COLO829 (cell line): ENCODE measurements at places on chromosomes 7 and 10.

DNA sequence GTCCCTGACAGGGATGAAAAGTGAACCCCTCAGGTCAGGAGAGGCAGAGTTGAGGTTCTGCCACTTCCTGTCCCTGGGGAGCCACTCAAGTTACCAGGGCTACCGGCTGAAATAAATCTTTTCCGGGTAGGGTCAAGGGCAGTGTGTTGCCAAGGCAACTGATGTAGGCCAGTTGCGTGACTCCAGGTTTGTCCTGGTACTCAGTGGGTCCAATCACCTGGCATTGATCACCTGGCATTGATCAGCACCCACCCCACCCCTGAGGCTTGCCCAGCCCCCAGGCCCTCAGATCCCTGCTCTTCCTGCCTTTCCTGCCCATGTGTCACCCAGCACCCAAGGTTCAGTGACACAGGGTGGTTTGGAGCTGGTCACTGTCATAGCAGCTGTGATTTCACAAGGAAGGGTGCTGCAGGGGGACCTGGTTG lies 5.9 kb downstream of the SAP25 start:
- no peak for DNase-seq

DNA sequence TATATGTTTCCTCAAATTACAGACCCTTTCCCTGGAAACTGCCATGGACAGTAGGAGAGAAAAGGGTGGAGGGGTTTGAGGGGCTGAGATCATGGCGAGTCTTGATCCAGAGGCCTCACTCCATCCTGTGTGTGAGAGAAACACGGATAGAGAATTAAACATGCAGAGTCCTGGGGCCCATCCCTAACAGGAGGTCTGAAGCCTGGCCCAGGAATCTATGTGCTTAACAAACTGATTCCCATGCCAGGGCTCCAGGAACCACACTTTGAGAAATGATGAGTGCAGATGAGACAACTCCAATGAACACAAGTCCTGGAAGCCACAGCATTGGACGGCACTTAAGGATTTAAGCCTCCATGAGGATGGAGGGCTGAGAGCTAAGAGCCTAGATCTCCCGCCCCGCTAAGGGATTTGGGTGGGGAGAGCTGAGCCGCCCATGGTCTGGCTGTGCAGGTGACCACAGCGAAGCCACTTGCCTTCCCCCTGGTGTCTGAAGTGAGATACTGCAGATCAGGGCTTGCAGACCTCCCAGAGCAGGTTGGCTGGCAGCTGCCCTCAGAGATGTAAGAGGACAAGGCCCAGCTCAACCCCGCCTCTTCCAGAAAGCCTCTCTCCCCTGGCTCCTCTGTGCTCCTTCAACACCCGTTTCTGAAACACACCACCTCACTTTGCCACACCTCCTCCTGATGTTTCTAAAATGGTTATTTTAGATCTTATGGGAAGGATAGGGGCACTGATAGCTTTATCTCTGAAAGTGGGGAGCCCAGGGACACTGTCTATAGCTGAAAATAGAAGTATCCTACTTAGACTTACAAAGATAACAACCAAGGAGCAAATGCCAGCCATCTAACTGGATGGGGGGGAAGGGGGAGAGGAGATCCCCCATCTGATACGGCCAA lies 24.8 kb upstream of the EIF5AL1 start:
- DNase-seq: peak; percentile 42

GRCh38 chr7:88826222-88826621 lies 30.7 kb upstream of the TEX47 start:
- DNase-seq: no peak

- DNase-seq: peak; percentile 80
Measured at GRCh38 chr10:93334901-93335327, 147.2 kb downstream of the MYOF start.

- DNase-seq: no peak
Measured at GRCh38 chr7:42910306-42910705, 1.6 kb downstream of the C7orf25 start.

DNA sequence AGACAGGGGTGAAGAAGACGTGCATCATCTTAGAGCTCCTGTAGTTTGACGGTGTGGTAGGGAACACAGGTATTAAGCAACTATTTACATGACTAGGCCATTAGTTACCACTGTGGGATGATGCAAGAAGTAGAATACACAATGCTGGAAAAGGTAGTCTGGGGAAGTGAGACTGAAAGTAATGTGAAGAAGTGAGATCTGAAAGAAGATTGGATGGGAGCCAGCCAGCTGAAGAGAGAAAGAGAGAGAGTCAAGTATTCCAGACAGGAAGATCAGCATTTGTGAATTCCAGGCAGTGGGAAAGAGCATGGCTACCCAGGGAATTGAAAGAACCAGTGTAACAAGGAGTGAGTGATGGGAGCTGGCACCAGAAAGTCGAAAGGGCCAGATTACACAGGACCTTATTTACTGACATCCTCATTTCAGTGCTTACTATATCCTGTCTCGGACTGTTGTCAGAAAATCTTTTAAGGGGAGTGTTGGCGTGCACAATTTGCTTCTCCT lies 4.0 kb upstream of the CFAP58 start:
- no peak for DNase-seq

GRCh38 chr7:157979636-157980340 lies 607.8 kb downstream of the PTPRN2 start:
- no peak for DNase-seq

GRCh38 chr10:108036265-108036664 lies 871.8 kb upstream of the SORCS1 start:
- no peak for DNase-seq

GRCh38 chr7:150857276-150858055 lies 5.1 kb downstream of the AOC1 start:
- no peak for DNase-seq

DNA sequence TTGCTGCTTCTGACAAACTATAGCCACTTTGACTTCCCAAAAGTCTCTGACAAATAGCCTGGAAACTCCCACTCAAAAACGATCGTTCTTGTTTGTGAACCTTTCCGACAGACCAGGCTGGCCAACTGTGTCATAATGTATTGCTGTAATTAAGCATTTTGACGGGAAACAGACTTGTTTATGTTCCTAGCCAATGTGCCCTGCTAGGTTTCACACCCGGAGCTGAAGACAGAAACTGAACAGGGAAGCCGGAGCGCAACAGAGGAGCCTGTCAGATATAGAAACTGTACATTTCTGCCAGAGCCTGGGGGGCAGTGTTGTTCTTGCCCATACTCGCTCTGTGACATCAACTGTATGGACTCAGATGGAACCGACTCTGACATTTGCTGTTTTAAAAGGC lies 55.3 kb upstream of the C7orf33 start:
- no peak for DNase-seq

GRCh38 chr10:75598998-75599397 lies 167.6 kb downstream of the LRMDA start:
- no peak for DNase-seq

DNA sequence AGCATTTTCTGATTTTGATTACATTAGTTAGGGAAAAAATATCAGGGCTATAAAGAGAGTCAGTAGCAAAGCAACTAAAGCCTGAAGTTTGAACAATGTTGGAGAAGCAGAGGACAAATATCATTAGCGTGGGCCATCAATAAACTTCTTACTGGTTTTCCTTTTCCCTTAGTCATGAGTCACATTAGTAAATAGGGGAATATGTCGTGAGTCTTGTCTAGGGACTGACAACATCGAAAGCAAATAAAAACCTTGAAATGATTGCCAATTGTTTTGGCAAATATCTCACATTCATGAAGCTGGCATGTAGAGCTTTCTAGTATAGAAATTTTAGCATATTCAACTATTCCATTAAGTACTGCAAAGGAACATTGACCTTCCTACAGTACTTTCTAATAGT lies 806.0 kb upstream of the SORCS1 start:
- no peak for DNase-seq

DNA sequence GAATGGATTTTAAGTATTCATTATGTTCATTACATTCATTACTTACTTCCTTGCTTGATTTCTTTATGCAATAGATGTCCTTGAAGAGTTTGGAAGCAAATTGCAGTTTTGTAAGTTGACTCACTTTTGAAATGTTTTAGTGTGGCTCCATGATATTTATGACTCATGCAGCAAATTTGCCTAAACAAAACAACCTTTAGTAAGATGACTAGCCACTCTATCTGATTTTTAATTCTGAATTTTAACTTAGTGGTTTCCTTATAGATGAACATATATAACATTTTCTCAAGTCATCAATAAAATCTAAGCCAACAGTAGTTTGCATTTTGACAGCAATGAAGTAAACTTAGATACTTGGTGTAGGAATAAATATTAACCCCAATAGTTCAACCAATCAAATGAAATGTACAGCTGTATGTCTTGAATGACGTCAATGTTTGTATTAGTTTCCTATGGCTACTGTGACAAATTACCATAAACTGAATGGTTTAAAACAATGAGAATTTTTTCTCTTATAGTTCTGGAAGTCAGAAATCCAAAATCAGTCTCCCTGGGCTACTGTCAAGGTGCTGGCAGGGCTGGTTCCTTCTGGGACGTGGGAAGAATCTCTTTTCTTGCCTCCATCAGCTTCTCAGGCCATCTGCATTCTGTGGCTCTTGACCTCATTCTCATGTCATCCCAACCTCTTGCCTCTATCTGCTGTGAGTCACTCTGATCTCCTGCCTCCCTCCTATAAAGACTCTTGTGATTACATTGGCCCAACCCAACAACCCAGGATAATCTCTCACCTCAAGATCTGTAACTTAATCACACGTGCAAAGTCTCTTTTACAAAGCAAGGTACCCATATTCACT lies 73.4 kb downstream of the AHR start:
- DNase-seq: peak; percentile 89

DNA sequence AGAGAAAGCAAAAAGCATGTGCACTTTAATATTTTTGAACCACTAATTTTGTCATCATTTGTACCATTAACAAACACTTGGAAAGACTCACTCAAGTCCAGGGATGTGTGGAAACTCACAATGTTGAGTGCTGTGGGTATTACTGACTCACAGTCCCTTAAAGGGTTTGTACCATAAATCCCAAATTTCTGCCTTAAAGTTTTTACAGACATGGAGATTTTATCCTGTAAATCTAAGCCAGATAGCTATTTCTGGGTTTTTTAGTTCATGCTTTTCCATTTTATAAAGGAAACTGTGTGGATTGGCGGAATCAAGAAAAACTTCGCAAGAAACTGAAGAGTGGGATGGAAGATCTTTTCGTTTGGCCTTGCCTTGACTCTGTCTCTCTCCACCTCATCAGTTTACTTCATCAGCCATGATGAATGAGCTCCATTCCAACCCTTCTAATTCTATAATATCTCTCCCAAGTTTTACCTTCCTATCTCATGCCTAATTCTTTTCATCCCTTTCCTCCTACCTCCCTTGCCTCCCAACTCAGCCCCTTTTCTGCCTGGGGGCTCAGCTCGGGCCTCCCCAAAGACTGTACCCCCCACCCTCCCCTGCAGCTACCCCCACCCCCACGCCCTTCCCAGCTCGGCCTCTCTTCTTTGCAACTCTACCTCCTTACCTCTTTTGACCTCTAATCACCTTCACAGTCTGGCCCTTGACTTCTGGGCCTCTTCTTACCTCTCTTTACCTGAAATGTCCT lies 218.5 kb upstream of the MKLN1 start:
- DNase-seq: no peak

GRCh38 chr7:66919304-66919703 lies 1.7 kb upstream of the TMEM248 start:
- DNase-seq: no peak

GRCh38 chr7:7517754-7518153 lies 17.9 kb downstream of the COL28A1 start:
- no peak for DNase-seq

- no peak for DNase-seq
Measured at GRCh38 chr10:24872049-24872789, 80.2 kb downstream of the PRTFDC1 start.

DNA sequence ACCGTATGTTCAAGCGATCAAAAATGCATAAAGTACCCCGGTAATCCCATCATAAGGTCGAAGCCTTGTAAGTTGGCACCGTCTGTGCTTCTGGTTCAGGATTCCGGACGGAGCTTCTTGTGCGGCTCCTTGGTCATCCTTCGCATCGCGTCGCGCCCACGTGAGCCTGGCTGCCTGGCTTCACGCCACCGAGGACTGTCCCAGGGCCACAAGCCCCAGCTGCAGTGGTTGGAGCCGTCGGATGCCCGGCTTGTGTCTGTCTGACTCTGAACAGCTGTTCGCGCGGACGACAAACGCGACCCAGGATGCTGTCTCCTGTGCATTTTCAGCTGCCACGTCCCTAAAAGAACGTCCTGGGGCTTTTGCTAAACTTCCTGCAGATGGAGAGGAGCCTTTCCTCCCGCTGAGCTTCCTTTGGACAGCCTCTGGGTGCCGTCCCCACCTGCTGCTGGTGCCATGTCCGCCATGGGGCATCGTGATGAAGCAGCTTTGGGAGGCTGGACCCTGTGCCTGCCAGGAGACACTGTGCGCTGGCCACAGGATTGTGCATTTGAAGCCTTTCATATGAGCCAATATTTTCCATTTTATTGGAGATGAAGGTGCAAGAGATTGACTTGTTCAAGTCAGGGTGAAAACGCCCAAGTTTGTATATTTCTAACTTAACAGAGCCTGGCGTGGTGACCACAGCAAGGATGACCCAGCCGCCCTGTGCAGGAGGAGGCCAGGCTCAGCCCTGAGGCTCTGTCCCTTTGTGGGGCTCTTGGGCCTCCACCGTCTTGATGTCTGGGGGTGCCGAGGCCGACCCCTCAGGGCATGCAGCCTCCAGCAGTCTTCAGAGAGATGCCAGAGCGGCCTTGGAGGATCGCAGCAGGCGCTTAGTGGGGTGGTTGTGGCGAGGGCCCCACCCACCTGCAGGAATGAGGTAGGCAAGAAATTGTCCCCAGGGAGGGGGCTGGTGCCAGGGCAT lies 6.7 kb upstream of the JAKMIP3 start:
- no peak for DNase-seq

- no peak for DNase-seq
Measured at GRCh38 chr7:133051066-133051465, 30.8 kb downstream of the CHCHD3 start.

DNA sequence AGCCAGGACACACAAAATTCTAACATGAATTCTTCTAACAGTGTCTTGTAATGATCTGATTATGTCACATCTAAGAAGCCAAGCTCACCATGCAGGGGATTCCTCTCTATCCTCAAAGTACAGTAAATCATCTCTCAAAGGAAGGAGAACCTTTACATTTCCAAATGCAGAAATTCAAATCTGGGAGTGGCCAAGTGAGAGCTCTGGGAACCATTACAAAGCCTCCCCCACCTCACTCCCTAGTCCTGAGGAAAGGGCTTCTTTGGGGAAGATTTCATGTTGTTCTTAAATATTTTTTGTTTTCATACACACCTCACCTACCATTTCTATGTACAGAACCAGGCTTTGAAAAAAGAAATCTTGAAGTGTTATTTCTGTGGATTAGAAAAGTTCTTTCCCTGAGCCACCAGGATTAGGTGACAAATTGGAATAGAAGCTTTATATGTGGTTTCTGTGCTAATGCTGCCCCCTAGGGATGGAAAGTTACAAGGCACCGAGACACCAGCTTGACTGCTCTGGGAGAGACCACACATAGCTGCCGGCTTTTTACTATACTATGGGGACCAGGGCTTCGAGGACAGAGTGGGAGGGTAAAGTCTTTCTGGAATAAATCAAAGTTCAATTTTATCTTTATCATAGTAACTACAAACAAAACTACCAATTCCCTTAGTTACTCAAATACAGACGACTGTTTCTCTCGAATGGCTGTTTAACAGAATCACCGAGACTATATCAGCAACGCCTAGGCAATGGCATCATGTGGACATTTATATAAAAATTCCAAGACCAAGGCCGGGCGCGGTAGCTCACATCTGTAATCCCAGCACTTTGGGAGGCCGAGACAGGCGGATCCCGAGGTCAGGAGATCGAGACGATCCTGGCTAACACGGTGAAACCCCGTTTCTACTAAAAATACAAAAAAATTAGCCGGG lies 116.1 kb downstream of the RNF216 start:
- peak; percentile 74 for DNase-seq
